ENCODE measurements at places on chromosomes 7 and 10.

DNA sequence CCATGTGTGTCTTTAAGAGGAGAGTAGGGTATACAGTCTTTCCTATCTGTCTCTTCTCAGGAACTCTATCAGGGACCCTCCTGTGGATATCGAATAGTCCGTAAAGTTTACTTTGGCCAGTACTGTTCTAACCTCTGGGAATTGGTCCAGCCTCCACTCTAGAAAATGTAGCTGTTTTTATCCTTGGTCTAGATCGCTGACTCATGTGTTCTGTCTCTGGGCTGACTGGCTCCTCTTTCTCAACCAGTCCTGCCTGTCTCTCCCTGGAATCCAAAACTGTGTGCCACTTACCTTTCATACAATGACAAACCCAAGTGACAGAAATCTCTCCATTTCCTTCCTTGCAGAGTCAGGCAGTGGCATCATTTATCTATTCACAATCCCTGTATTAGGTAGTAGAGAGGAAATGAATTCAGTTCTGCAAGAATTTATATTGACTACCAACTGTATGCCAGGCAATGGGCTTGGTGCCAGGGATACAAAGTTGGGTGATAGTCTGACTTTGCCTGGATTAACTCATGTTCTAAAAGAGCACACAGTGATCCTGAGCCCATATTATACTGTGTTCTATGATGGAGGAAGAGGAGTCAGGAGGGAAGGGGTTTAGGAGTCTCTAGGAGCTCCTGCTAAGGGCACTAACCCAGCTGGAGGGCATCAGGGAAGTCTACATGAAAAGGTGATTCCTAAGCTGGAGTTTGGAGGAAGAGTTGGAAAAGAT lies 232.7 kb downstream of the LRMDA start:
- DNase-seq, result no peak

- DNase-seq, result no peak
These were observed 459.6 kb downstream of the SDK1 start for GRCh38 chr7:3760651-3761050.

GRCh38 chr7:105623378-105623777 lies 42.1 kb upstream of the EFCAB10 start:
- no peak for DNase-seq

DNA sequence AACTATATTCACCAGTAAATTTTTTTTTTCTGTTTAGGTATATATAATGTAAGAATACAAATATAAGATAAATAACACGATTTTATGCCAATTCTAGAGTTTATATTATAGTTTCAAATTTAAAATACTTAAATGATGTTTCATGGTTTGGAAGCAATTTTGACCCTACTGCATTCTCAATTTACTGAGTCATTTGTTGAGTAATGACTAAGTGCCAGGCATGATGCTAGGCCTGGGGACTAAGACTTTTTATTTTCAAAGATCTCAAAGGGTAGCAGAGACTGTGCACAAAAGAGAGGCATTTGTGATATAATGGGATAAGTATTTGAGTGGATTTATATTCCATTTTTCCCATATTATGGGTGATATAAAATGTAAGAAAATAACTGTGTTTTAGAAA lies 78.9 kb upstream of the SMIM30 start:
- peak; percentile 62 for DNase-seq

- DNase-seq, result peak; percentile 28
These were observed 29.1 kb upstream of the CALD1 start for GRCh38 chr7:134750083-134751062.

- DNase-seq, result peak; percentile 89
These were observed 15.3 kb upstream of the AKR1C1 start for GRCh38 chr10:4947635-4948596.

DNA sequence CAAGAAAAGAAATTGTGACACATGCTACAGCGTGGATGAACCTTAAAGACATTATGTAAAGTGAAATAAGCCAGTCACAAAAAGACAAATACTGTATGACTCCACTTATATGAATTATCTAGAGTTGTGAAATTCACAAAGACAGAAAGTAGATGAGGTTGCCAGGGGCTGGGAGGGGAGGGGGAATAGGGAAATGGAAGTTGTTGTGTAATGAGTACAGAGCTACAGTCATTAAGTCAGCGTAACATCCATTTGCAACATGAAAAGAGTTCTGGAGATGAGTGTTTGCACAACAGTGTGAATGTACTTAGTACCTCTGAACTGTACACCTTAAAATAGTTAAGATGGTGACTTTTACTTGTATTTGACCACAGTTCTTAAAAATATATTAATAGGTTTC lies 112.1 kb upstream of the CDK1 start:
- DNase-seq, result no peak

GRCh38 chr7:39712751-39713150 lies 89.4 kb downstream of the RALA start:
- DNase-seq, result no peak

GRCh38 chr7:40043164-40043563 lies 91.3 kb downstream of the MPLKIP start:
- DNase-seq, result no peak

DNA sequence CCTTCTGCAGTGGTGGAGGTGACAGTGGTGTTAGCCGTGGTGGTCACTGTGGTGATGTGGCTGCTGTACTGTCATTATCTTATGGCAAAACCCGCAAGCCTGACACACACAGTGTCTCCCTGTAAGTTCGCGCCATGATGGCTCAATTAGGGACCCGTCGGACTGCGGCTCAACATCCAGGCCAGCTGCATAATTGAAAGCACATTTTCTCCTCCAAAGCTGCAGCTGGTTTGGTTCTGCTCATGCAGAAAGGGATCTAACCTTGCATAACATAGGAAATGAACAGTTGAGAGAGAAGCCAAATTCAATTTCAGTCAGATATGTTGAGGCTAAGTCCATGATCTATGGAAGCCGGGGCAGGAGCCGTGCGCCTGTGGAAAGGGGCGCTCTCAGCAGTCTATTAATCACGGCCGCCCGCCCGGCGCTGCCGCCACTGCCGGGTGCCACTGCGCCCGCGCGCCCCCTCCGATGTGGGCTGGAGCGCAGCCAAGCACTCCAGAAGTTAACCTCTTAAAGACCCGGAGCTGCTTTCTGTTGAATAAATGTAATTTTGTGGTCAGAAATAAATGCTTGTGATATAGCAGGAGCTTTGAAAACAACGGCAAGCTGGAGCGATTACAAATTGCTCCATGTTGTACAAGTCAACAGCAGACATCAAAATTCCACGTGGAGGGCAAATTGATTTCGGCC lies 227.7 kb downstream of the CUX1 start:
- peak; percentile 75 for DNase-seq

DNA sequence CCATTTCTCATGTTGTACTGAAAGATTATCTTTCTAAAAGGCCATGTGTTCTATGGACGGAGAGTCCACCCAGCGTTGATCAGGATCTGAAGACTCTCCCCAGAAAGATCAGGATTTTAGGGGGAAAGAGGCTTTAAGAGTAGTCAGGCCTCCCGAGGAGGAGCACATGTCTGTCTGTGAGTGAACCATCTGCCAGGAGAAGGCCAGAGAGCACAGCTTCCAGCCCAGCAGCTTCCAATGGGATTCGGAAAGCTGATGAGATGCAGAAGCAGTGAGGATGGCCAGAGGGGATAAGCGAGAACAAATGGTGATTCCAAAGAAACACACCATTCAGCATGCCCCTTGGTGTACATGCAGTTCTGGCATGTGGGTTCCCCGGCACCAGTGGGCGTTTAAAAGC lies 88.5 kb upstream of the TCERG1L start:
- no peak for DNase-seq

DNA sequence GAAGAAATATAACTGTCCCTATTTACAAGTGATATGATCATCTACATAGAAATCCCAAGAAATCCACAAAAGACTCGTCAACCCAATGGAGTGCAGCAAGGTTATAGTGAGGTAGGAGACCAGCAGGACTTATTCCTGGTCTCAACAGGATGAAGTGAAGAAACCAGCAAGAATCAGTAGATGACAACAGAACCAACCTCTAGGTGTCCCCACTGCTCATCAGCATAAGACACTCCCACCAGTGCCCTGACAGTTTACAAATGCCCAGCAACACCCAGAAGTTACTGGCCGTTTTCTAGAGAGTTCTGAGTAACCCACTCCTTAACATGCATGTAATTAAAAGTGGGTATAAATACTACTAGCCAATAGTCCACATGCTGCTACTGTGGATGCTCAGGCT lies 470.5 kb upstream of the LRRTM3 start:
- DNase-seq, result no peak

DNA sequence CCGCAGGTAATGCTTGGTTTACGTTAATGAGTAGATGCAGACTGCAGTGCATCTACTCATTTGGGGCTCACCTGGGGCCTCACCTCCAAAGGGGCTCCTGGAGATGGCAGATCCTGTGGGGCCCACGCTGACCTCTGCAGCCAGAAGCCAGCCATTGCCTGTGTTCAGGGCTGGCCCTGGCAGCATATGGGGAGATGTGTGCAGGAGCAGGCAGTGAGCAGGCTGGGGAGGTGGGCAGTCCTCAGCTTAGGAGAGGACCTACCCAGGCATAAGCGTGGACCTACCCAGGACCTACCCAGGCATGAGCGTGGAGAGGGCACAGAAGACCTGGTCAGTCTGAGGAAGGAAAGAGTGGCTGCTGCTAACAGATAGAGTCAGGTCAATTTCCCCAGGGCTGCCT lies 178.5 kb downstream of the PTPRN2 start:
- no peak for DNase-seq

- DNase-seq, result no peak
These were observed 2.3 kb upstream of the CTTNBP2 start for GRCh38 chr7:117875566-117875965.

GRCh38 chr7:84474436-84474835 lies 279.8 kb upstream of the SEMA3A start:
- no peak for DNase-seq

- peak; percentile 74 for DNase-seq
These were observed 22.4 kb upstream of the IFIT1B start for GRCh38 chr10:89355394-89355931.

DNA sequence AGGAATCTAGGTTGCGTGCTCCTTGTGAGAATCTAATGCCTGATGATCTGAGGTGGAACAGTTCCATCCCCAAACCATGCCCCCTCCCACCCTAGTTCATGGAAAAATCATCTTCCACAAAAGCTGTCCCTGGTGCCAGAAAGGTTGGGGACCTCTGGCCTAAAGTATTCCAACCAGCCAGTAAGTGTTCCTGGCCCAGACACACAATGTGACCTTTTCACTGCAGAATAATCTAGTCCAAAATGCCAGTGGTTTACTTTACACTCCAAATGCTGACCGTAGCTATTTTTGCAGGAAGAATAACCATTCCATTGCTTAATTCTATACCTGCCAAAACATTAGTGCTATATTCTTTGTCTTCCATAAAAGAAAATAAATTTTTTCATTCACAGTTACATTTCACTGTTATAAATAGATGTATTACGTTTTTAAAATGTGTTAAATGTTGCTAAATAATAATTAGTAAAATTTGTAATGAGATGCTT lies 10.4 kb downstream of the CNNM1 start:
- no peak for DNase-seq

- DNase-seq, result no peak
These were observed 10.2 kb downstream of the UMAD1 start for GRCh38 chr7:7650682-7651206.

- DNase-seq, result no peak
These were observed 180.5 kb upstream of the PRSS58 start for GRCh38 chr7:142438235-142438922.

DNA sequence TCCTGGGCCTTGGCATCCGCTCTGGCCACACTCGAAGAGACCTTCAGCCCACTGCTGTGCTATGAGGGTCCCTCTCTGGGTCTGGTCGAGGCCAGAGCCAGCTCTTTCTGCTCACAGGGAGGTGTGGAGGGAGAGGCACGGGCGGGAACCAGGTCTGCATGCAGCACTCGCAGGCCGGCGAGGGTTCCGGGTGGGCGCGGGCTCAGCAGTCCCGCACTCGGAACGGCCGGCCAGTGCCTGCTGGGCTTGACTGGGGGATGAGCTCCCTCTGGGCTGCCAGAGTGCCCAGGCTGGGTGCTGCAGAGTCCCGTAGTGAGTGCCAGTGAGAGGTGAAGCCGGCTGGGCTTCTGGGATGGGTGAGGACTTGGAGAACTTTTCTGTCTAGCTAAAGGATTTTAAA lies 882.7 kb downstream of the XPNPEP1 start:
- no peak for DNase-seq

GRCh38 chr7:867406-868188 lies 8.8 kb upstream of the GET4 start:
- DNase-seq, result no peak

DNA sequence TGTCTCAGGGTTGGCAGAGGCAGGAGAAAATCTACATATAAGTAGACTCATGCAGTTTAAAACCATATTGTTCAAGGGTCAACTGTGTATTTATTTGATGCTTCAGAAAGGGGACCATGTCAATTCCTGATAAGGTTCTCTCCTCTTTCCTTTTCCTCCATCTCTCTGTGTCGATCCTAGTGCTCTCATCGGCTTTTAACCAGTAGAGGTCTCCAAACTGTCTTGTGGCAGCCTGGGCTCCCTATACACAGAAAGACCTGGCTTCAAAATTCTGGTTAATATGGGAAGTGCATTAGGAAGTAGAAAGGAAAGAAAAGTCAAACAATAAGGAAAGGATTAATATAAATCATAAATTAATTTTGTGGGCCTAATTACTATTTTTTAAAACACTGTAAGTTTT lies 304.4 kb upstream of the C7orf33 start:
- no peak for DNase-seq

DNA sequence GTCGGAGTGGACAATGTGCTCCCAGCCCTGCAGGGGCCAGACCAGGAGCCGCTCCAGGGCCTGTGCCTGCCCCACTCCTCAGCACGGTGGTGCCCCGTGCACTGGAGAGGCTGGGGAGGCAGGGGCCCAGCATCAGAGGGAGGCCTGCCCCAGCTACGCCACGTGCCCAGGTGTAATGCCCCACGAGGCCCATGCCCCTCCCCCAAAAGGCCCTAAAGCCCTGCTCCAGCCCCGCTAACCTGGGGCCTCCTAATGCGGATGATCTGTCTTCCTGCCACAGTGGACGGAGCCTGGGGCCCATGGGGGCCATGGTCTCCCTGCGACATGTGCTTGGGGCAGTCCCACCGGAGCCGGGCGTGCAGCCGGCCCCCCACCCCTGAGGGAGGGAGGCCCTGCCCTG lies 23.7 kb upstream of the ZNF862 start:
- DNase-seq, result no peak

DNA sequence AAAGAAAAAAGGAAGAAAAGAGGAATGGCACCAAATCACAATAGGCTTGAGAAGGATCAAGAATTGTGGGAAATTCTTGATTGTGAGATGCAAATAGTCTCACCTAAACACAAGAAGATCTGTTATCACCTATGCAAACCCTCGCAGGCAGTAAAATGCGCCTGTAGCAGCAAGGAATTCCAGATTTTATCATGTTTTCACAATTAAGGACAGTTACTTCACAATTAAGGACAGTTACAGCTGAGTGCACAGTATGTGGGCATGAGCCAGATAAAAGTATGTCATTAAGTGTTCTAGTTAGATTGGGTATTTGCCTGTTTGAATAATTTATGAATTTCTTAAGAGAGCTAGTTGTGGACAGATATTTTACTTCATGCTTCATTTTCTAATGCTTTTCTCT lies 336.2 kb downstream of the CDC14C start:
- DNase-seq, result no peak

DNA sequence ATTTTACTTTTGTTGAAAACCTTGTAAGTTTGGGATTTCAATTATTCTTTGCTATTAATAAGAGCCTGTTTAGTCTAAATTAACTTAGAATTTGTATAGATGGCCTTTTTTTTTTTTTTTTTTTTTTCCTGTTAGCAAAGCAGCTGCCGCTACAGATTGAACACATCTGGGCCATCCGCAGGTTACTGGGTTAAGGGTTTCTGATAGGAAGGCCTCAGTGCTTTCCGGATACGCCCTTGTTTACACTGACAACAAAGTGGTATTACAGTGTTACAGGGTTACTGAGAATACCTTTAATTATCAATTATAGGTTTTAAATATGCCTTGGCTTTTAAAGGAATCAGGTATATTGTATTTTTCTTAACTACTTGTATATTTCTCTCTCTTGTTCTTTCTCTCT lies 76.8 kb downstream of the PTN start:
- DNase-seq, result no peak

Measured in RCC 7860 (cell line).